Naive thymus-derived CD4-positive, alpha-beta T cell (primary cell): ENCODE measurements at places on chromosomes 5 and 9. TPM values are rescaled to one million over a fixed set of nuclear protein-coding genes. Genes with fewer than 3 reads are reported as not detected.
A peak's percentile ranks its signal among the peaks of the same experiment; 100 is the strongest.

- H3K27me3 ChIP-seq, result no peaks in the 10 kb centered on the region
- H3K4me3 ChIP-seq, result no peak overlapping the region
- H3K36me3 ChIP-seq, result peaks cover 6% of the 10 kb centered on the region
Measured at GRCh38 chr5:40776658-40776977, 20.9 kb upstream of the TTC33 start.

GRCh38 chr5:134226441-134227192 lies 744 bp upstream of the PPP2CA start:
- no peak for DNase-seq
- peaks cover 36% of the 10 kb centered on the region for H3K4me1 ChIP-seq
- no peaks in the 10 kb centered on the region for H3K27me3 ChIP-seq
- peak overlapping the region; percentile 100 for H3K4me3 ChIP-seq

GRCh38 chr9:93013856-93014582 lies 44.5 kb upstream of the SUSD3 start:
- no peak overlapping the region for H3K4me3 ChIP-seq
- peak overlapping the region; percentile 0 for H3K27ac ChIP-seq
- no peak for DNase-seq
- peaks cover 8% of the 10 kb centered on the region for H3K4me1 ChIP-seq
- H3K36me3 ChIP-seq, result peaks cover 20% of the 10 kb centered on the region

DNA sequence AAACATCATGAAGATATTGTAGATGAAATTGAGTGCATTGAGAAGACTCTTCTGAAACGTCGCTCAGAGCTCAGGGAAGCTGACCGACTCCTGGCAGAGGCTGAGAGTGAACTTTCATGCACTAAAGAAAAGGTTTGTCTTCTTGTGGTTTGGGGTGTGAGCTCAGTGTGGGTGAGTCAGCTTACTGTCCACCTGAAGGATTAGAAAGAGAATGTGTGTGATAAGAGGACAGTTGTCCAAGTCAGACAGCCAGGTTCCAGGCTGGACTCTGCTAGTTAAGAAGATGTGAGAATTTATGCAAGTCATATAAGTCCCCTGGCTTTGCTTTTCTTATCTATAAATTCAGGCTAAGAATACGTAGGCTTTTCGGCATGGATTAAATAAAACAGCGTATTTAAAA lies 46.9 kb downstream of the RAB14 start:
- no peak overlapping the region for H3K27ac ChIP-seq
- H3K4me1 ChIP-seq, result peaks cover 8% of the 10 kb centered on the region
- no peaks in the 10 kb centered on the region for H3K27me3 ChIP-seq

GRCh38 chr9:123716339-123716945 lies 213.5 kb downstream of the DENND1A start:
- no peaks in the 10 kb centered on the region for H3K4me1 ChIP-seq
- no peak overlapping the region for H3K27ac ChIP-seq
- no peak overlapping the region for H3K4me3 ChIP-seq
- no peaks in the 10 kb centered on the region for H3K27me3 ChIP-seq
- H3K36me3 ChIP-seq, result no peaks in the 10 kb centered on the region
- DNase-seq, result no peak

GRCh38 chr5:118070041-118070440 lies 918.3 kb downstream of the DTWD2 start:
- no peak for DNase-seq
- H3K27ac ChIP-seq, result no peak overlapping the region
- H3K36me3 ChIP-seq, result no peaks in the 10 kb centered on the region
- no peaks in the 10 kb centered on the region for H3K27me3 ChIP-seq
- H3K4me1 ChIP-seq, result no peaks in the 10 kb centered on the region
- no peak overlapping the region for H3K4me3 ChIP-seq

GRCh38 chr5:124524552-124525232 lies 221.7 kb downstream of the ZNF608 start:
- H3K27me3 ChIP-seq, result no peaks in the 10 kb centered on the region
- H3K4me3 ChIP-seq, result no peak overlapping the region
- no peak for DNase-seq
- H3K27ac ChIP-seq, result no peak overlapping the region
- H3K4me1 ChIP-seq, result no peaks in the 10 kb centered on the region

- H3K36me3 ChIP-seq, result no peaks in the 10 kb centered on the region
- no peaks in the 10 kb centered on the region for H3K27me3 ChIP-seq
- H3K4me1 ChIP-seq, result no peaks in the 10 kb centered on the region
- H3K27ac ChIP-seq, result no peak overlapping the region
- no peak for DNase-seq
Measured at GRCh38 chr5:120655828-120656435, 191.8 kb downstream of the PRR16 start.

GRCh38 chr9:112925058-112925641 lies 34.5 kb upstream of the SLC46A2 start:
- H3K27me3 ChIP-seq, result no peaks in the 10 kb centered on the region
- DNase-seq, result no peak
- H3K27ac ChIP-seq, result no peak overlapping the region

KCNN2 gene
- polyA plus RNA-seq, result not detected

SH3GL2 gene
- not detected for polyA plus RNA-seq

HTR1A gene
- polyA plus RNA-seq, result not detected

PCDHA5 gene
- not detected for polyA plus RNA-seq
